ENCODE measurements at places on chromosomes 6 and 20.

DNA sequence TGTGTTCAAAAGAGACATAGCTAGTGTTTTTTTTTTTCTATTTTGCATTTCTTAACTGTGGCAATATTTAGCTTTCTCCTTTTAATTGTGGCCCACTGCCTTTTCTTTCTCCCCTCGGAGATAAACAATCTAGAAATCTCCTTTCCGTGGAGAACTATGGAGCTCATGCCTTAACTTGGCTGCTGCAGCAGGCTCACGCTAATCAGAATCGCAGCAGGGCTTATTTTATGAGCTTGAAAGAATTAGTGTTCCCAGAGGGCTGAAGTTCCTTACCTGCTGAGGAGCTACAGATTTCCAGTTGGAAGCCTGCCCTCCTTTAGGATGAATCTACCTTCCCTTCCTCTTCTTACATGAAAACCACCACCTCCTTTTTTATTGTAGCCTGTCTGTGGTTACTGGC is 35.6 kb downstream of the CTNNBL1 start:
- no peak for DNase-seq

DNA sequence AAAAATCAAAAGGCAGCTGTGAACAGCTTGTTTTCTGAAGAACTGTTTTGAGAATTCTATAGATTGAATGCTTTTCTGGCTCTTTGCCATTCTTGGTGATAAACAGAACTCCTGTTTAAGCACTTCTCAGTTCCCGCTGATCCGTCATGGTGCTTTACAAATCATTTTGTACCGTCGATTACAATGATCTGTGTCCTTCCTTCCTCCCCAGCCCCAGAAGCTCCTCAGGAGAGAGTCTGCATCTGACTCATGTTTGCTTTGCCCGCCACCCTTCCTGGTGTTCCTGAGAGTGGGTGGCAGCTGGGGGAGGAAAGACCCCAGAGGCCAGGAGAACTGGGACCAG is 538.6 kb upstream of the MARCKS start:
- DNase-seq = no peak

- DNase-seq = no peak
Observed at GRCh38 chr6:97059473-97059872, 134.9 kb downstream of the KLHL32 start.

- DNase-seq = no peak
Observed at GRCh38 chr6:14382678-14383236, 265.2 kb downstream of the CD83 start.

- DNase-seq = no peak
Observed at GRCh38 chr20:38040276-38040675, 6.7 kb downstream of the RPRD1B start.

GRCh38 chr6:12748411-12748810 is 31.8 kb downstream of the PHACTR1 start:
- no peak for DNase-seq

DNA sequence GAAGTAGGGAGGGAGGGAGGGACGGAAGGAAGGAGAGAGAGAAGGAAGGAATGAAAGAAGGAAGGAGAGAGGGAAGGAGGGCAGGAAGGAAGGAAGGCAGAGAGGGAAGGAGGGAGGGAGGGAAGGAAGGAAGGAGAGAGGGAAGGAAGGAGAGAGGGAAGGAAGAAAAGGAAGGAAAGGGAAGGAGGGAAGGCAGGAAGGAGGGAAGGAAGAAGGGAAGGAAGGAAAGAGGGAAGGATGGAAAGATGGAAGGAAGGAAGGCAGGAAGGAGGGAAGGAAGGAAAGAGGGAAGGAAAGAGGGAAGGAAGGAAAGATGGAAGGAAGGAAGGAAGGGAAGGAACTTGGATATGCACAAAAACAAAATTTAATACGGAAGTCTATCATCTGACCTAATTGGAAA is 844.5 kb upstream of the DEFB115 start:
- no peak for DNase-seq

GRCh38 chr20:4835244-4836177 is 113.8 kb downstream of the PRND start:
- peak; percentile 60 for DNase-seq

DNA sequence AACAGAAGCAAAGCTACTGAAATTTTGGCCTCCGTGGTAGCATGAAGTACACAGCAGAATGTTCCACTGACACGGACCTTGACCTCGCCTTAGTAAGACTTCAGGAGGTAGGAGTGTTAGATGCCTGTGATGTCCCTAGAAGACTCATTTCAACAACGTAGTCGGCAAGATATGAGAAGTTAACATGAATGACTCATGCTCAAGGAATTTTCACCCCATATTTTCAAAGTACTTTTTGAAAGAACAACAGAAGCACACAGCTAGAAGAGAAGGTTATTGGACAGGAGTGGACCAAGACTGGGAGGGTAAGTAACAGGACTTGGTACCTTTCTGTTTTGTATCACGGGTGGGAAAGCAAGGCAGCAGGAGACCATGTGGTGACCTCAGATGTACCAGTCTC is 78.0 kb downstream of the DZANK1 start:
- no peak for DNase-seq

GRCh38 chr20:21570285-21570992 is 56.6 kb upstream of the NKX2-2 start:
- DNase-seq = no peak

- no peak for DNase-seq
Observed at GRCh38 chr6:53648184-53648943, 17.2 kb downstream of the KLHL31 start.

DNA sequence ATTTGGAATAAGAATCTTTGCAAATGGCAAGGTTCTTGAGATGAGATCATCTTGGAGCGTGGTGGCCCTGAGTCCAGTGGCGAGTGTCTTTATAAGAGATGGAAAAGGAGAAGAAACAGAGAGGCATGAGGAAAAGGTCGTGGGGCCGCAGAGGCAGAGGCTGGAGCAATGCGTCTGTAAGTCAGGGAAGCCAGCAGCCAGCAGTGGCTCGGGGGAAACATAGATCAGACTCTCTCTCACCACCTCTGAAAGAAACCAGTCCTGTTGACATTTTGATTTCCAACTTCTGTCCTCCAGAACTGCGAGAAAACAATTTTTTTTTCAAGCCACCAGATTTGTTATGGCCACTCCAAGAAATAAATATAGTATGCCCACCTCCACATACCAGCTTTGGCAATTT is 226.6 kb downstream of the TFAP2C start:
- DNase-seq = no peak

- peak; percentile 30 for DNase-seq
Observed at GRCh38 chr20:38065764-38066375, 32.3 kb downstream of the RPRD1B start.

GRCh38 chr6:16872543-16873235 is 111.4 kb upstream of the ATXN1 start:
- DNase-seq = no peak

- DNase-seq = no peak
Observed at GRCh38 chr6:6714118-6714897, 125.8 kb downstream of the LY86 start.

DNA sequence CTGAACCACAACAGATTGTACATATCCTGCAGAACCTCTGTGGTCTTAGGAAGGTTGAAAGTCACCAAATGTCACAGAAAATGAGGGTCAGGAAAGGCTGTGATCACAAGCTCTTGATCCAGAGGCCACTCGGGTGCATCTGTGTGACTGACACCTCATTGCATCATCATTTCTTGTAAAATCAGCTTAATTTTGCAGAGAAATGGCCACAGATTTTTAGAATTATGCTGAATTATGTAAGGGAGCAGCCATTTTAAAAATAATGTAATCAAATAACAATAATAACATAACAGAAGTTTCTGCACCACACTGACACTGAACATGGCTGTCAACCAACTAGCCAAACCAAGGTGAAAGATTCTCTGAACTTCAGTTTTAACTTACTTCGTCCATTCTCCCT is 32.5 kb upstream of the PRND start:
- DNase-seq = no peak

- no peak for DNase-seq
Observed at GRCh38 chr6:143264986-143265764, 185.3 kb downstream of the ADAT2 start.

GRCh38 chr6:168451805-168452517 is 11.0 kb downstream of the SMOC2 start:
- DNase-seq = no peak

GRCh38 chr20:8133310-8133768 is 1.3 kb downstream of the PLCB1 start:
- DNase-seq = no peak

DNA sequence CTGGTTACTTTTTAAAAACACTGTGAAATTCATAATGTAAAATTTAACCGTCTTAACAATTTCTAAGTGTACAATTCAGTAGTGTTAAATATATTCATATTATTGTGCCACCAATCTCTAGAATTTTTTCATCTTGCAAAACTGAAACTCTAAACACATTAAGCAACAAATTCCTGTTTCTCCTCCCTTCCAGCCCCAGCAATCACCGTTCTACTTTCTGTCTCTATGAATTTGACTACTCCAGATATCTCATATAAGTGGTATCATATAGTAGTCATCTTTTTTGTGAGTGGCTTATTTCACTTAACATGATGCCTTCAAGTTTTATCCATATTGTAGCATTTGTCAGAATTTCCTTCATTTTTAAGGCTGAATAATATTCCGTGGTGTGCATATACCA is 44.7 kb downstream of the RSPH3 start:
- DNase-seq = no peak

DNA sequence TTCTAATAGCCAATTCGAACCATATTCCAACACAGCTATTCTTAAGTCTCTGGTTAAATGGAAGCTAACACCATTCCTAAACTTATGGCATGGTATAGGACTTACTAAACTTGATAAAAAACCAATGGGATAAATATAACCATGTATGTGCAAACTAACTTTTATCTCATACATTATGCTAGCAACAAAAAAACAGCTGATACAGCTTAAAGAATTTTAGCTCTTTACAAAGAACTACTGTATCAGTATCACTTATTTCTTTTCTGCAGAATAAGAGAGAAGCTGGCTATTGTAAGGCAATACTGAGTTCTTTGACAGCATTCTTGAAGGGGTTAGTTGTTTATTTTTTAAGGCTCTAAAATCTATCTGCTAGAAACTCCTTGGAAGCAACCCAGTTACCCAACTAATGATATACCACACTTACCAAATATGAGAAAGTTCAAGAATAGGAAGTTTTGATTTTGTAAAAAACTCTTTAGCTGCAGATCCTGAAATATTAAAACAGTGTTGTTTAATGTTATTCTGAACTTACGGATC is 44.9 kb downstream of the REPS1 start:
- no peak for DNase-seq
